Activated effector memory CD4-positive, alpha-beta T cell treated with anti-CD3 and anti-CD28 coated beads, Interleukin-2, amount 50 U/mL, for 16 hours (primary cell): ENCODE measurements at places on chromosomes 6 and 20.

DNA sequence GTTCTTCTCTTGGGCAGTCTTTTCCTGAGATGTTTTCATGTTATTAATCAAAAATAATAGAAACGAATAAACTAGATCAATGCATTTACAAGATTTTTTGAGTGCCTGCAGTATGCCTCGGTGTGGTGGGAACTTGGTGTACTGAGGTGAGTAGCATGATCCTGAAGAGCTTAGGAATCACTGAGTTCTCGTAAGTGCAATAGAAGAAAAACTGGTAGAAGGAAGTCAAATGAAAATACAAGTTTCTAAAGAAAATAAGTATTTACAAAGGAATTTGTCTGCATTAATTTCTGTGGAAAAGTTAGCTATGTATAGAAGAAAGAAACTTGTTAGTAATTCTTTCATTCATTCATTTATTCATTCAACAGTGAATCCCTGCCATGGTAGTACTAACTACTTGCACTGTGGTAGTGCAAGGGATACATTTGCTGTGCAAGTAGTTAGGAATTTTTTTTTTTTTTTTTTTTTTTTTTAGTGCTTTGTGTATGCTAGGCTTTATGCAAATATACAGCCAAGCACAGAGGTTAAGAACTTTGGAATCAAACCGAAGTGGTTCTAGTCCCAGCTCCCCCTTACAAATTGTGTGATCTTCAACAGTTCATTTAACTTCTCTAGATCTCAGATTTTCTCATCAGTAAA, 13.9 kb downstream of the NT5E start:
- no peak for DNase-seq

GRCh38 chr20:47029845-47030244, 135.2 kb downstream of the EYA2 start:
- DNase-seq, result no peak

DNA sequence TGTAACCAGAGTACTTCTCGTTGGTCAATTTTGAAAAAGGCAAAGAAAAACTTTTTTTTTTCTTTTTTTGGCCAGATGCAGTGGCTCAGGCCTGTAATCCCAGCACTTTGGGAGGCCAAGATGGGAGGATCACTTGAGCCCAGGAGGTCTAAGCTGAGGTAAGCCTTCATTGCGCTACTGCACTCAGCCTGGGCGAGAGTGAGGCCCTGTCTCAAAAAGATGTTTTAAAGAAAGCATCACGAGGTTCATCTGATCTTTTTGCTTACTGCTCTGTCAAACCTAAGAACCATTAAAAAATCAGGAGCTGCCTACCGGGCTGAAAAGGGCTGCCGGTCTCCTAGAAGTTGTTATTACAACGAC, 607 bp downstream of the LYRM2 start:
- no peak for DNase-seq

GRCh38 chr6:25022140-25022553, 86.4 kb upstream of the RIPOR2 start:
- DNase-seq, result no peak

DNA sequence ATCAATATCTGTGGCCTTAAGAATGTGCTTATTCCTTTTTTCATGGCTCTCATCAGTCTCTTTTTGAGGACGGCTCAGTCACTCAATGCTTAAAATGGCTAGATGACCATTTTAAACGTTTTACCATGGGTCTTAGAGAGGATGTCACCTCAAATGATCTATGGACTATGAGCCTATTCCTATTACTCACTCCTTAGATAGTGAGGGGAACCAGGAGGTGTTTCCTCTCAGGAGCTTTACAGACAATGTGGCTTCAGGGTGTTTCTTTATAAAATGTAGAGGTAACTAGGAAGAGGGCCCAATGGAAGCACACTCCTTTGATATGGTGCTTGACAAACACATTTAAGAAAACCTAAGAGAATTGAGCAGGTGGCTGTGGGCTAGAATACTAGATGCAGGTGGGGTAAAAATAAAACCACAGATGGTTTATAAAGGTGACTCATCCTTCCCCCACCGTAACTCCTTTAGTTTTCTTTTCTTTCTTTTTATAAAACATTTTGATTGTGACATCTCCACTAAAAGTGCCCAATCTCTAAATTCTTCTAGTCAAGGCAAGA, 1.5 kb upstream of the TMEM200A start:
- no peak for DNase-seq

DNA sequence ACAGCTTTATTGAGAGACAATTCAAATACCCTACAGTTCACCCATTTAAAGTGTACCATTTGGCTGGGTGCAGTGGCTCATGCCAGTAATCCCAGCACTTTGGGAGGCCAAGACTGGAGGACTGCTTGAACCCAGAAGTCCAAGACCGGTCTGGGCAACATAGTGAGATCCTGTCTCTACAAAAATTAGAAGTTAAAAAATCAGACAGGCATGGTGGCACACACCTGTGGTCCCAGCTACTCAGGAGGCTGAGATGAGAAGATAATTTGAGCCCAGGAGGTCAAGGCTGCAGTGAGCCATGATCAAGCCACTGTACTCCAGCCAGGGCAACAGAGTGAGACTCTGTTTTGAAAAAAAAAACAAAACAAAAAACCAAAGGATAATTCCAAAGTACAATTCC, 8.9 kb downstream of the CAPN11 start:
- DNase-seq, result no peak

- no peak for DNase-seq
Observed at GRCh38 chr6:2385471-2385983, 140.1 kb upstream of the GMDS start.

- DNase-seq, result no peak
Observed at GRCh38 chr20:4946986-4947385, 54.3 kb downstream of the SLC23A2 start.

DNA sequence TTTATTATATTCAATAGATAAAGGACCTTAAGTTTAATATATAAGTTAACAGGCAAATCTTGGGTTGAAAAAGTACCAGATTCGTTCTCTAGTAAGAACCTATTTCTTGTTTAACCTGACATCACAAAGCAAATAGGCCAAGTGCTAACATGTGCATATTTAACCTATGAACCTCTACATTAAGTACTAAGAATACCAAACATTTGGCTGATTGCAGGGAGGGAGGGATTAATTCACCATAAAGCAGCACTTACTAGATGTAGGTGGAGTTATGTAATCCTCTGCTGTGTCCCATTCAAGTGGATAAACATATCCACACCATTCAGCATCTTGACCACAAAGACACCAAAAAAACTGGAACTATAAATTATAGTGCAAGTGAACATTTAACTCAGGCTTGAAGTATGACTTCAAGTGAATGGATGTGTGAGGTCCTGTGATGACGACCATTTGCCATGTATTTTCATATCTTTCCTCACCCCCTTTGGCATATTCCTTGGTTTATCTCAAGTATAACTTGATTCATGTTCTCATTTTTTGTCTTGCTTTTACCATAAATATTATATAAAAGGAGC, 10.2 kb downstream of the STX11 start:
- DNase-seq, result no peak

GRCh38 chr6:45021676-45022075, 306.5 kb upstream of the RUNX2 start:
- DNase-seq, result no peak

- no peak for DNase-seq
Observed at GRCh38 chr20:22226849-22227700, 357.3 kb downstream of the FOXA2 start.

DNA sequence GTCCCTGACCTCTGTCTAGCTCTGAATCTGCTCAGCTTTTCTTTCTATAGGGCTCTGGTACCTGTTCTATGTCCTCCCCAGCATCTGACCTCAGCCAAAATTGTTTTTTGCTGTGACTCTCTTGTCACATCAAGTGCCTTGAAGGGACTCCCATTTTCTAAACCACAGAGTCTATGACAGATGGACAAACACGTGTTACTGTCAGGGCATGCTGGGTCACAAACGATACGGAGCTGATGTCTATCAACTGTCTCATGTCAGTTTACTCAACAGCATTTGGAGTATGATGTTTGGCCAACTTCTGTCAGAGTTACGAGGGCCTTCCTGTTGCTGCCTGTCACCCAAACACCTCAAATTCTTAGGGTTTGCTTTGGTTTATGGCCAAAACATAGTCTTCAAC, 20.5 kb downstream of the ID4 start:
- DNase-seq, result no peak

DNA sequence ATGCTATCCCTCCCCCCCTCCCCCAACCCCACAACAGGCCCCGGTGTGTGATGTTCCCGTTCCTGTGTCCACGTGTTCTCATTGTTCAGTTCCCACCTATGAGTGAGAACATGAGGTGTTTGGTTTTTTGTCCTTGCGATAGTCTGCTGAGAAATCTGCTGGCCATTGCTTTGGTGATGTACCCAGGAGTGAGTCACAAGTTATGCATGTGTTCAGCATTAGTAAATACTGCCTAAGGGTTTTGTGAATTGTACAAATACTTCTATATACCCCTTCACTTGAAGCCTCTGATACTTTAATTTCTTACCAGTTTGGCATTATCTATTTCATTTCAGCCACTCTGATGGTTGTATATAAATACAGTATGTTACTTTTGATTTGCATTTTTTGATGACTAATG, 711.3 kb upstream of the GJE1 start:
- DNase-seq, result no peak

- no peak for DNase-seq
Observed at GRCh38 chr20:50089140-50089786, 23.7 kb downstream of the UBE2V1 start.

GRCh38 chr6:158808941-158809678, 10.1 kb downstream of the EZR start:
- peak; percentile 73 for DNase-seq

GRCh38 chr6:96547654-96548053, 15.3 kb upstream of the FHL5 start:
- DNase-seq, result no peak

- DNase-seq, result no peak
Observed at GRCh38 chr6:45697605-45698004, 318.1 kb downstream of the CLIC5 start.

GRCh38 chr6:84016029-84016428, 17.5 kb upstream of the MRAP2 start:
- DNase-seq, result no peak

DNA sequence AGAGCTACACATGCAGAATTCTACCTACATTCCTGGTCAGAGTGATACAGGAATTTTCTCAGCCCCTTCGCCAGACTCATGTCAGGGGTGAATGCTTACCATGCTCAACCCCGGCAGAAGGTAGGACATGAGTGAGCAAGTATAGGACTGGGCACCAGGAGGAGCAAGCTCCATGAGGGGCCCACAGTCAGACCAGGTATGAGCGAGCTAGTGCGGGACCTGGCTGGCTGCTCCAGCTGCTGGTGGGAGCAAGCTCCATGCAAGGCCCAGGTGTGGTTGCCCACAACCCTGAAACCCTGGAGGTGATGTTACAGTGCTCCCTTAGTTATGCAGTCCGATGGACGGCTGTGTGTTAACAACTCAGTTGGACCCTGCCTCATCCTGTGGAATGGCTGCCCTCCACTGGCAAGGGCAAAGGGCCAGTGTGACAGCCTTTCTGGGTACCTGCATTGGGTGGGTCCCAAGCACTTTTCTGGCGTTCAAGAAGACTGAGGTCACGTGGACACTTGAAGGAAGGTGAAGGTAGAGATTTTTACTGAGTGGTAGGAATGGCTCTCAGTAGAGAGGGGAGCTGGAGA, 503.5 kb upstream of the CITED2 start:
- DNase-seq, result no peak

- peak; percentile 62 for DNase-seq
Observed at GRCh38 chr20:44066645-44067606, 120.1 kb downstream of the JPH2 start.

GRCh38 chr6:117169781-117170281, 95.5 kb upstream of the VGLL2 start:
- no peak for DNase-seq

- DNase-seq, result no peak
Observed at GRCh38 chr6:34120953-34121675, 24.8 kb downstream of the GRM4 start.

- DNase-seq, result no peak
Observed at GRCh38 chr6:110063594-110064263, 85.6 kb downstream of the GPR6 start.

GRCh38 chr20:9583151-9583550, 68.8 kb downstream of the LAMP5 start:
- no peak for DNase-seq

DNA sequence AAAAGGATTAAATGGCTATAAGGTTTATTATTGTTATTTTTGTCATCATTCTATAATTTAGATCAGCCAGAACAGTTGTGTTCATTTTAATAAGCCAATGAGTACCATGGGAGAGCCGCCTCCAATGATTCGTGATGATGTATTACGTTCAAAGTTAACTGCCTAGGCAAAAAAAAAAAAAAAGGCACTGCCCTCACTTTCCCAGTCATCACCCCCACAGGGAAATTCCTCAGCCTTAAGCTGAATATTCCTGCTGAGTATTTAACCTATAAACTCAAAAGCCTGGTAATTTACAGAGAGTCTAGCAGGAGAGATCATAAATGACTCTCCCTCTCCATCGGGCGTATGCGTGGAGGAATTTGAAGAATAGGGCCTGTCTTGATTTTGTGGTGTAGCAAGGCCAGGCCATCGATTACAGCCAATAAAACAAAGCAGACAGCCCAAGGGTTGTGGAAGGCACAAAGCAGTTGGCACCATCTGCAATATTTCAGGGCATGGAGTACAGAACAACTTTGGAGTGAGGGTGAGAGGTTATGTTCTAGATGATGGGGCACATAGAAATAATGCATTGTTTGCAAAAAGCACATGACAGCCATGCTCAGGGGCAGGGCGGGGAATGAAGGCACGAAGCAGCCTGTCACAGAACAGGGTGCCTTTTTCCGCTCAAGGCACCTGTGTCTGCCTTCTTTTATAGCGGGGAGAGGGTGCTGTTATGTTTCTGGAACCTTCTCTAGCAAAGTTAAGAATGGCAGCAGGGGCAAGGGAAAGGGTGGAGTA, 138.2 kb upstream of the DTNBP1 start:
- no peak for DNase-seq

DNA sequence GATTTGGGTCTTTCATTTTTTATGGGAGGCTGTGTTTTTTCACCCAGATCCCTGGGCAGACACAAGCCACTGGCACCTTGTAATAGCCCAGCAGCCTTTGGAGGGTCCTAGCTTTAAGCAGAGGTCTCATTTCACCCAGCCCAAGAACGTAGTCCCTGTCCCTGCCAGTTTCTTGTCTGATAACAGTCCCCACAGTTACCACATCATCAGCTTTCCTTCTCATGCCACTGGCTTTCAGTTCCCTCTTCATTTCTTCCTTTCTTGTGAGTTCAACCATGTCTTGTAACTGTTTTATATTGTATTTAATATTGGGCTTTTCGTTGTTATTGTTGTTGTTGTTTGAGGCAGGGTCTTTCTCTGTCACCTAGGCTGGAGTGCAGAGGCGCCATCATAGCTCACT, 10.6 kb downstream of the PNPLA1 start:
- no peak for DNase-seq
